ENCODE measurements at places on chromosomes 13 and 19. TPM values are rescaled to one million over a fixed set of nuclear protein-coding genes. Genes with fewer than 3 reads are reported as not detected.

CPB2 gene
- 18.4 TPM for total RNA-seq

CFAP97D2 gene
- total RNA-seq = not detected

PNMA8A gene
- total RNA-seq = 1.5 TPM

ZNF576 gene
- 14.4 TPM for total RNA-seq

- H3K4me3 ChIP-seq = no peak overlapping the region
- peaks cover 41% of the 10 kb centered on the region for H3K4me1 ChIP-seq
- H3K27ac ChIP-seq = peak overlapping the region; percentile 13
- H3K36me3 ChIP-seq = no peaks in the 10 kb centered on the region
- DNase-seq = no peak
- peaks cover 9% of the 10 kb centered on the region for H3K27me3 ChIP-seq
These were observed 62.9 kb upstream of the KLF2 start for GRCh38 chr19:16261584-16262368.

GRCh38 chr19:960020-960419, 24.1 kb upstream of the WDR18 start:
- no peaks in the 10 kb centered on the region for H3K36me3 ChIP-seq
- H3K4me3 ChIP-seq = no peak overlapping the region
- peak; percentile 48 for DNase-seq
- no peak overlapping the region for H3K27ac ChIP-seq
- no peaks in the 10 kb centered on the region for H3K4me1 ChIP-seq
- no peaks in the 10 kb centered on the region for H3K27me3 ChIP-seq

GRCh38 chr19:5240011-5240410, 100.6 kb downstream of the PTPRS start:
- DNase-seq = no peak
- H3K36me3 ChIP-seq = peaks cover 11% of the 10 kb centered on the region
- H3K27me3 ChIP-seq = no peaks in the 10 kb centered on the region
- no peaks in the 10 kb centered on the region for H3K4me1 ChIP-seq
- no peak overlapping the region for H3K4me3 ChIP-seq

DNA sequence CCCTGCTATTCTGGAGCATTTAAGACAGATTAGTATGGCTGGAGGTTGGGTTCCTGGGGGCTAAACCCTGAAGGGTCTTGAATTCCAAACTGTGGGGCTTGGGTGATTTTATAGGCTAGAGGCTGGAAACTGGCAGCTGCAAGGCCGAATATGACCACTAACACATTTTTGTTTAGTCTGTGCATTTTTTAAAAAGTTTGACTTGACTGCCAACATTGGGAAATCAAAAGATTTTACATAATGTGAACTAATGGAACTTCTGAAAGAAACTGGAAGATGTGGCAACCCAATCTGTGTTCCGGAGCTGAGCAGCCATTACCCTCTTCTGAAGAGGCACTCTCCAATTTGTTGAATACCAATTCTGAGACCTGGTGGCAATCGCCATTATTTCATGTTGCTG, 5.1 kb downstream of the ZNF784 start:
- H3K4me1 ChIP-seq = peaks cover 58% of the 10 kb centered on the region
- peak overlapping the region; percentile 79 for H3K27ac ChIP-seq
- no peaks in the 10 kb centered on the region for H3K27me3 ChIP-seq
- no peak overlapping the region for H3K4me3 ChIP-seq

GRCh38 chr19:31718898-31719297, 369.7 kb upstream of the TSHZ3 start:
- H3K27me3 ChIP-seq = peaks cover 23% of the 10 kb centered on the region
- no peak overlapping the region for H3K27ac ChIP-seq
- no peaks in the 10 kb centered on the region for H3K4me1 ChIP-seq
- H3K4me3 ChIP-seq = no peak overlapping the region

DNA sequence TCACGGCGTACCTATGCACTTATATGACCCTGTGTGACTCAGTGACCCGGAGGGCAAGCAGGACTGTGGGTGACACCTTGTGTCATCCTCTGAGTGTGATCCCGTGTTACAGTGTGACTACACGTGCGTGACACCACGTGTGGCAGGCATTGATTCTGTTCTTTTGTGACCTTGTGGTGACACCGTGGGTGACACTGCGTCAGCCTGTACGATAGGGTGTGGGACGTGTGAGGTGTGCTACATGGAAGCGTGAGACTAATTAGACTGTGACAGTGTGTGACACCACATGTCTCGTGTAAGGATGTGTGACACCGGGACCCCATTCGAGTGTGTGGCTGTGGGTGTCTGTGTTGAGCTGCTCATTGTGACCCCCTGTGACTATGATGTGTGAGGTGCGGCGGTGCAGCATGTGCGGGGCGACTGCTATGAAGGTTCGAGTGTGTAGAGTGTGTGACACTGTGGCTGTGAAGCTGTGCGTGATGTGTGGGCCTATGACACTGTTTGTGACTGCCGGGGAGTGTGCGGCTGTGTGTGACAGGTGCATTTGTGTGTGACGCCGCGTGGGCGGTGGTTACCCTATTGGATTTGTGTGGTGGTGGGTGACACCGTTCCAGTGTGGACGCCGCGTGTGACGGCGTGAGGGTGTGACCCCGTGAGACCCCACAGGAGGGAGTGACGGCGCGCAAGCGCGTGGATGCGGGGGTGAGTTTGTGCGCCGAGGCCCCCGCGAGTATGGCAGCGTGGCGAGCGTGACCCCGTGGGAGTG, 399 bp upstream of the SPTBN4 start:
- H3K4me1 ChIP-seq = peaks cover 12% of the 10 kb centered on the region
- no peaks in the 10 kb centered on the region for H3K27me3 ChIP-seq
- H3K27ac ChIP-seq = peak overlapping the region; percentile 86
- H3K4me3 ChIP-seq = peak overlapping the region; percentile 57
- DNase-seq = peak; percentile 83
- no peaks in the 10 kb centered on the region for H3K36me3 ChIP-seq

- H3K27ac ChIP-seq = no peak overlapping the region
- H3K27me3 ChIP-seq = no peaks in the 10 kb centered on the region
- no peaks in the 10 kb centered on the region for H3K4me1 ChIP-seq
- no peak for DNase-seq
These were observed 173.8 kb downstream of the STK24 start for GRCh38 chr13:98403076-98403475.

DNA sequence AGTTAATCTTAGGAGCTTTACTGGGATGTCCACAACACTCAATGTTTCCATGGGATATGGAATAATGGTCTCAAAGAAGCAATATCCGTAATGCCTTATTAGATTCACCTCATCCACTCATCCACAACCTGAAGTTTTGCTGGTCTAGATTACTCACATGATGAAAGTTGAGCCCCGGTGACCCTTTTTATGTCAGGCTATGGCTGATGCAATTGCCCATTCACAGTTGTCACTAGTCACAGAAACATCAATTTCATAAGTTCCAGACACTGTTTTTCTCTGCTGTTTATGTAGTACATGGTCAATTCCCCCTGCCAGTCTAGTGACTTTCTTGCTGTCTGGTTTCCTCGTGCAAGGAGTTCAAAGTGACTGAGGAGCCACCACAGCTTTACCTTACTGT, 491.2 kb upstream of the ATXN8OS start:
- H3K36me3 ChIP-seq = no peaks in the 10 kb centered on the region
- no peaks in the 10 kb centered on the region for H3K27me3 ChIP-seq
- H3K27ac ChIP-seq = no peak overlapping the region
- no peak overlapping the region for H3K4me3 ChIP-seq

DNA sequence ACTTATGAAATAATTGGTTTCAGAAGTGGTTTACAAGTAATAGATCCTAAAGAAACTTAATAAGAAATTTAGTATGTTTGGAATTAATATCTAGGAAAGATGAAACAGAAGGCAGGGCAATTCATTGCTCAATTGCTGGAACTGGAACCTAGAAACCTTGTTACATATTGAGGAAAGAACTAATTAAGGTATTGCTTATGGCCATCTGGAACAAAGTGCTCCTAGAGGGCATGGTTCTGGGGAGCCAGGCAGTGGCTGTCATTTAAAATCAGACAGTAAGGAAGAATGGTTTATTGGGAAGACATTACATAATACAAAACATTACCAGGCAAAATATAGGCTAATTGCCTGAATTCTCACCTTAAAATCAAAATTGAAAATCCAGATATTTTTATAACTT, 224.1 kb downstream of the SLITRK6 start:
- H3K4me3 ChIP-seq = no peak overlapping the region
- DNase-seq = no peak
- no peaks in the 10 kb centered on the region for H3K4me1 ChIP-seq
- H3K27me3 ChIP-seq = no peaks in the 10 kb centered on the region
- H3K27ac ChIP-seq = no peak overlapping the region

DNA sequence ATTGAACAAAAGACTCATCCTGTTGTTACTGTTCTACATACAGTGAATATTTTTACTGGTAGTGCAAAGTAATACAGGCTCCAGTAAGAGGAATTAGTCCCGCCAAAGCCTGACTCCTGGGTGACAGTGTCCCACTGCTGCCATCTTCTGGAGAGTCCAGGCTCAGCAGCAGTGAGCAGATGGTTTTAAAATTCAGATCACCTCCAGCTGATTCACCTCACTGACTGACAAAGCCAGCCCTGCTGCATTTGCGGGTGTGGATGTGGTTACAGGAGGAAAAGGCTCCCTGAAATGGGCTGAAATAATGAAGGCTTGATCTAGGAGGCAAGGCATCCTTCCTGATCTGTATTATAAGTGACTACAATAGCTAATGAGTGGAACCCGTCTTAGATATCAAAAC, 18.3 kb downstream of the PABPC3 start:
- no peaks in the 10 kb centered on the region for H3K36me3 ChIP-seq
- peaks cover 27% of the 10 kb centered on the region for H3K27me3 ChIP-seq
- H3K4me1 ChIP-seq = no peaks in the 10 kb centered on the region
- peak; percentile 81 for DNase-seq

- DNase-seq = no peak
- H3K36me3 ChIP-seq = no peaks in the 10 kb centered on the region
- peak within 1 kb of the TSS; percentile 20 for H3K4me3 ChIP-seq
- H3K27ac ChIP-seq = no peak within 1 kb of the TSS
- peaks cover 6% of the 10 kb centered on the region for H3K4me1 ChIP-seq
These were observed at the start of gene TUBB4A for GRCh38 chr19:6501740-6502648. Gene TUBB4A, minus strand, starts transcription at chr19:6502309. Its CDS starts 97 bp downstream, at chr19:6502212.

- peak; percentile 1 for DNase-seq
- H3K27me3 ChIP-seq = peaks cover 5% of the 10 kb centered on the region
- no peaks in the 10 kb centered on the region for H3K36me3 ChIP-seq
- peaks cover 12% of the 10 kb centered on the region for H3K4me1 ChIP-seq
These were observed 513 bp upstream of the ZNF317 start for GRCh38 chr19:9139609-9140158.

Data from left lung (tissue), 14 donors.